ENCODE measurements at places on chromosomes 7 and 10.

DNA sequence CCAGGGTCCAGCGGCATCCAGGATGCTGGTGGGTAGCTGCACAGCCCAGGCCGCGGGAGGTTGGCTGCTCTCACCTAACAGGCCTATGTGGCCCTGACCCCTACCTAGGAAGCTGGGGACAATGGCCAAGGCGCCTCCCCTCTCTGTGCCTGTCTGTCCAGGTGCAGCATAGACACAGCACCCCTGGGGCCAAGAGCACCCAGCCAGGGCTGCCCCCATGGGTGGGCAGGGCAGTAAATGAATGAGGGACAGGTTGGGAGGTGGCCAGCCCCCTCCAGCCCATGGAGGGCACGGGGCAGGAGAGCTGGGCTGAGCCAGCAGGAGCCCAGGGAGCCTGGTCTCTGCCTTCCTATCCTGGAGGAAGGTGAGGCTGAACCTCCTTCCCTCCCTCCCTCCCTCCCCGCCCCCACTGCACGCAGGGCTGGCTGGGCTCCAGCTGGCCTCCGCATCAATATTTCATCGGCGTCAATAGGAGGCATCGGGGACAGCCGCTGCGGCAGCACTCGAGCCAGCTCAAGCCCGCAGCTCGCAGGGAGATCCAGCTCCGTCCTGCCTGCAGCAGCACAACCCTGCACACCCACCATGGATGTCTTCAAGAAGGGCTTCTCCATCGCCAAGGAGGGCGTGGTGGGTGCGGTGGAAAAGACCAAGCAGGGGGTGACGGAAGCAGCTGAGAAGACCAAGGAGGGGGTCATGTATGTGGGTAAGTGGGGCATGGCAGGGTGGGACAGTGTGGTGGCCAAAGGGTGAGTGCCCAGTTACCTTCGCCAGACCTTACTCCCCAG, at the start of gene SNCG:
Gene SNCG (plus strand): TSS at position 484 of the 785 bp plus-strand sequence. CDS start 99 bp downstream, at position 583.
- no peak for DNase-seq

- DNase-seq, result peak; percentile 49
Measured at GRCh38 chr7:1669954-1670893, at the start of gene ELFN1. ELFN1 (plus strand) TSS chr7:1670277; CDS start chr7:1744597, 74,320 bp downstream.

DNA sequence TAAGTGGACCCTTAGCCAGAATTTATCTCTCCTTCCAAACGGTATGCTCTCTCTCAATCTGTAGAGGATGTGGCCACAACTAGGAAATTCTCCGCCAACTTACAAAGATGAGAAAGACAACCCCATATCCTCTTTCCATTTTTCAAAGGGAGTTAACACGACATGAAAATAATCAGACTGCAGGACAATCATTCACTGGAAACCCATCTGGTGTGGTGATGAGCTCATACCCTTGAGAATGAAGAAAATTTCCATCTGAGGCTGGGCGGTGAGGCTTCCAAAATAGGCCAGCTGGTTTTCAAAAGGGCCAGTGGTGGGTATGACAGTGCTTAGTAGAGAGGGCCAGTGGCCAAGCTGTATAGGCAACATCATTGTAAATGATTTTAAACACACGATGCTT, 369.6 kb downstream of the FRMD4A start:
- peak; percentile 98 for DNase-seq

- peak; percentile 34 for DNase-seq
Measured at GRCh38 chr7:17552952-17553351, 254.5 kb downstream of the AHR start.

GRCh38 chr10:79195091-79195923, 126.5 kb downstream of the ZMIZ1 start:
- DNase-seq, result peak; percentile 82

Data from EH (cell line).